ENCODE measurements at places on chromosomes 5 and 9.

DNA sequence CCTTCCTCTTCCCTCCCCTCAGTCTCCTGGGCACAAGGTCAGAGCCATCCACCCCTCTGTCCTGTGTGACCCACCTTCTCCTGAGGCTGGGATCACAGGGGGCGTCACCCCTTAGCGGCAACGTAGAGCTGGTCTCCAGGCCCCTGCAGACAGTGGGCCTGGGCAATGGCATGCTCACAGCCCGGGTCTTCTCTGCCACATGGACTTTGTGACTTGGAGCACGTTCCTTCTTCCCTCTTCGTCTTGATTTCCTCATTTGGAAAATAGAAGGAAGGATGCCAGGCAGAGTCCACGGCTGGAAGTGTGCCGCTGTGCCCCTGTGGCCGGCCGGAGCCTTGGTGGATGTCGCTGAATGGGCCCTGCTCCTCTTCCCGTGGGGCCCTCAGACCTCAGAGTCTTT, 10.0 kb downstream of the RXRA start:
- DNase-seq: no peak

DNA sequence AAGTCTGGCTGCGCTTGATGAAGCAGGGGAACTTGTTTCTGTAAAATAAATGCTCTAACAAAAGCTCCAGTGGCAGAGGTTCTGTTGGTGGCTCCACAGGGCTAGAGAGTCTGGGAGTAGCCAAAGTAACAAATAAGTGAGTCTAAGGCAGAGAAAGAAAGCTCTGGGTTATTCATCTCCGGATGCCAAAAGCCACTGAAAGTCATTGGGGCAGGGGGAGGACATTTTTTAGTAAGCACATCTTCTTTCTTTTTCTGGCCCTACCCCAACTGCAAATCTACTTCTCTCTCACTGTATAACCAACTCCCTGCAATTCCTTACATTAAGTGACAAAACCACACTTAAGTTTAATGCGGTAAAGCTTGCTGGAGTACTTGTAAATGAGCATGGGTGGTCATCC, 141.6 kb downstream of the INSYN2B start:
- no peak for DNase-seq

GRCh38 chr5:143874312-143874711, 62.4 kb downstream of the HMHB1 start:
- DNase-seq: no peak

- no peak for DNase-seq
Observed at GRCh38 chr5:140108093-140109017, 5.6 kb upstream of the PURA start.

DNA sequence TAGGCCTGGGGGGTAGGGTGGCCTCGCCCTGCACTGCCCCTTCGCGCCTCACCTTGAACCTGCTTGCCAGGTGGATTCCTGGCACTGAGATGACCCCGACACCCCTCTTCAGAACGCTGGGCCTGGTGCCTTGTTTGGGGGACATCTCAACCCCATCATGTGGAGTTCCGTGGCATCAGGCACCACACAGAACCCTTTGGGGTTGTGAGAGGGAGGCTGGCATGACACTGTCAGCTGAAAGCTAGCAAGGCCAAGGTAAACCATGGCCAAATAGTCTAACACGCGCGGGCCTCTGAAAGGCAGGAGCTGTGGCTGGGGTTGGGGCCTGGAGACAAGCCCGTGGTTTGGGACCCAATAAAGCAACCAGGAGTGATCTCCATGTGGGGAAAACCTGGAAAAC, 163.2 kb downstream of the FSTL4 start:
- DNase-seq: no peak

DNA sequence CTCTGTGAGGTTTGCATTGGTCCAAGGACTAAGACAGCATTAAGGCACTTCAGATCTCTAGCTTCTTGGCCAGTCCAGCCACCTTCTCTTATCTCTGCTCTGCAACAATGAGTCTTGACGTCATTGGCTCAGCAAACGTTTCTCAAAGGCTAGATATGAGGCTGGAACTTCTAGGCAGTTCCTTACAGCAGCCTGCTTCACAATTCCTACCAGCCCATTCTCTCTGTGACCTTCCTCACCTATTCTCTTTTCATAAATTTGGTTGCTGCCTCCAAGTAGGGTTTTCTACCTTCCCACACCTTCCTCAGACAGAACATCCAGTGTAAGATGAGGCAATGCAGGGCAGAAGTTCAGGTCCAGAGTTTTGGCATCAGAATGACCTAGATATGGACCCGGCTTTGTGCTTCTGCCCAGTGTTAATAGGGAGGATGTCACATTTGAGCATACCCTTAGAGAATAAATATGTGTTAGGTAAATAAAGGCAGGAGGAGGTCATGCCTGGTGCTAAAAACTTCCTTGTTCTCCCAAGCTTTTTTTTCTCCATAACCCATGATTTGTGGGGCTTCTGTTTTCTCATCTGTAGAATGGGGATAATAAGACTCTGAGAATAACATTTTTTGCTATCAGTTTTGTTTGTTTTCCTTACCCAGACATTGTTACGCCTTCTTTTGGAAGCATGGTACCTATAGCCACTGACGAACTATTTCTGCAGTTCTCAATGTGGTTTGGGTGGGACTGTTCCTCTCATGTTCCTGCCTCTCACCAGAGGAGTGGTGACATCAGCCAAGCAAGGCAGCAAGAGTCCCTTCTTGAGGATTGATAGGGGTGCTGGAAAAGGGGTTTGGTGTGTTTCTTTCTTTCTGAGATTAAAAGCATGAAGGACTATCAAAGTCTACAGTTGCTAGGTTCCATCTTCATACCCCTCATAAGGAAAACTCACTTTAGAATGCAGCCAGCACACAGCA, 220.6 kb upstream of the TRIM32 start:
- DNase-seq: no peak

DNA sequence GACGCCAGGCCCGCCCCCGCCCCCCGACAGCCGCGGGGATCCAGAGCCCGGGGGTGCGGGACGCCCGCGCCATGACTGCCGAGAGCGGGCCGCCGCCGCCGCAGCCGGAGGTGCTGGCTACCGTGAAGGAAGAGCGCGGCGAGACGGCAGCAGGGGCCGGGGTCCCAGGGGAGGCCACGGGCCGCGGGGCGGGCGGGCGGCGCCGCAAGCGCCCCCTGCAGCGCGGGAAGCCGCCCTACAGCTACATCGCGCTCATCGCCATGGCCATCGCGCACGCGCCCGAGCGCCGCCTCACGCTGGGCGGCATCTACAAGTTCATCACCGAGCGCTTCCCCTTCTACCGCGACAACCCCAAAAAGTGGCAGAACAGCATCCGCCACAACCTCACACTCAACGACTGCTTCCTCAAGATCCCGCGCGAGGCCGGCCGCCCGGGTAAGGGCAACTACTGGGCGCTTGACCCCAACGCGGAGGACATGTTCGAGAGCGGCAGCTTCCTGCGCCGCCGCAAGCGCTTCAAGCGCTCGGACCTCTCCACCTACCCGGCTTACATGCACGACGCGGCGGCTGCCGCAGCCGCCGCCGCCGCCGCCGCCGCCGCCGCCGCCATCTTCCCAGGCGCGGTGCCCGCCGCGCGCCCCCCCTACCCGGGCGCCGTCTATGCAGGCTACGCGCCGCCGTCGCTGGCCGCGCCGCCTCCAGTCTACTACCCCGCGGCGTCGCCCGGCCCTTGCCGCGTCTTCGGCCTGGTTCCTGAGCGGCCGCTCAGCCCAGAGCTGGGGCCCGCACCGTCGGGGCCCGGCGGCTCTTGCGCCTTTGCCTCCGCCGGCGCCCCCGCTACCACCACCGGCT, 1.0 kb downstream of the FOXE1 start:
- DNase-seq: peak; percentile 8

DNA sequence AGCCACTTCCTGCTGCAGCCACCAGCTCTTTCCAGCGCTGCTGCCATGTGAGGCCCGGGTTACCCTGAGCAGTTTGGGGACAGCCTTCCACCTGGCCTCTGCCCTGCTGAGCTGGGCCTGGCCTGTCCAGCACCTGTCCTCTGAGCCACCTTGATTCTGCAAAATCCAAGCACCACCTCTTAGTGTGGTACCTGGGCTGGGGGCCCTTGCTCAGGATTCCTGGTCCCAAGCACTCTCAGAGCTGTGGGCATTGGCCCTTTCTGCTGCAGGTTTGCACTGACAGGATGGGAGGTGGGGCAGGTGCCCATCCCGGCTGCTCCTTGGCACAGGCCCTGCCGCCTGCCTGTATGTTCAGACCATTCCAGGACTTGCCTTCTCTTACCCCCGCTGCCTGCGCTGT, 309.2 kb upstream of the IRX4 start:
- DNase-seq: no peak

- DNase-seq: no peak
Observed at GRCh38 chr9:18404434-18405029, 69.4 kb upstream of the ADAMTSL1 start.

DNA sequence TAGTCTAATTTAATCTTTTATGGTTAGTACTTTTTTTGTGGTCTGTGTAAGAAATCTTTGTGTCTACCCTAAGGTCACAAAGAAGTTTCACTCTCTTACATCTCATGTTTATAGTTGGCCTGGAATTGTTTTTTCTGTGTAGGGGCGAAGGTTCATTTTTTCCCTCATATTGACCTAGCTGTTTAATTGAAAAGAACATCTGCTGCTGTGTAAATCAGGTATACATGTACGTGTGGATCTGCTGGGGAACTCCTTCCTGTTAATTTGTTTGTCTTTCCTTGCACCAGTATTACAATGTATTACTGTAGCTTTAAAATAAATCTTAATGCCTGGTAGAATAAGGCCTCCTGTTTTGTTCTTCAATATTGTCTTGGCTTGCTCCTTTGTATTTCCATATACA, 37.8 kb downstream of the EXOSC2 start:
- no peak for DNase-seq

- no peak for DNase-seq
Observed at GRCh38 chr9:75892216-75892911, 1.9 kb downstream of the PCSK5 start.

- no peak for DNase-seq
Observed at GRCh38 chr9:28014212-28014611, 440.9 kb upstream of the C9orf72 start.

DNA sequence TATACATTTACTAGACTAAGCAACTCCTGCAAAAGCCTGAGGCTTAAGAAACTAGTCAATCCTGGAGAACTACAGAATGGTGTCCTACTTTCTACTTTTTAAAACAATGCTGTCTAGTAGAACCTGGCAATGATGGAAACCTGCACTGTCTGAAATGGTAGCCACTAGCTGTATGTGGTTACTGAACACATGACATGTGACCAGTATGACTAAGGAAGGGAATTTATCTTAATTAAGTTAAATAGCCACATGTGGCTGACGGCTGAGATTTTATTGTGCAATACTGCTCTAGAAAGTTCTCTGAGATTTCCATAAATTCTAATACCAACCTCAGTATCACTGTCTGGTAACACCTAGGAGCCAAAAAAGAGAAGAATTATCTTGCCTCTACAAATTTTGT, 44.9 kb upstream of the RAPGEF6 start:
- DNase-seq: no peak

All from activated CD8-positive, alpha-beta memory T cell treated with anti-CD3 and anti-CD28 coated beads for 1 hour (primary cell).